ENCODE measurements at places on chromosomes 6 and 20. TPM values are rescaled to one million over a fixed set of nuclear protein-coding genes. Genes with fewer than 3 reads are reported as not detected.
A peak's percentile ranks its signal among the peaks of the same experiment; 100 is the strongest.

Gene PHF1
- 21.3 TPM for total RNA-seq

DNA sequence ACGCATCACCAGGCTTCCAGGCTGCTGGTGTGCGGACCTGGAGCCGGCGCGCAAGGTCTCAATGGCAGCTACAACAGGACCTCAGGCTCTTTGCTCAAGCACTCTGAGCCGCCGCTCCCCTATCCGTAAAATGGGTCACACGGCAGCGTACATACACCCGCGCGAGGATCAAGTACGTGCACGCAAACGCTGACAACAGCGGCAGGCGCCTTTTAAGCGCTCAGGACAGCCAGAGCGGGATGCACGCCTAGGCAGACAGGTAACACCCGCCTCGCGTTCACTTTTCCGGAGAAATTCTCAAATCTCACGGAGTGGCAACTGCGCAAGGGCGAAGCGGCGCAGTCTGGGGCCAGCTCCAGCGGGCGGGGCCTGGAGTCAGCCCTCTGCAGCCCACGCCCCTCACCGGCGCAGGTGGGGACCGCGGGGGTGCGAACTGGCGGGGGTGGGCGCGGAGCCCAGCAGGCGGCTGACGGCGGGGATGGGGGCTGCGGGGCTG, 535 bp downstream of the EXOC2 start:
- DNase-seq: peak; percentile 56

DNA sequence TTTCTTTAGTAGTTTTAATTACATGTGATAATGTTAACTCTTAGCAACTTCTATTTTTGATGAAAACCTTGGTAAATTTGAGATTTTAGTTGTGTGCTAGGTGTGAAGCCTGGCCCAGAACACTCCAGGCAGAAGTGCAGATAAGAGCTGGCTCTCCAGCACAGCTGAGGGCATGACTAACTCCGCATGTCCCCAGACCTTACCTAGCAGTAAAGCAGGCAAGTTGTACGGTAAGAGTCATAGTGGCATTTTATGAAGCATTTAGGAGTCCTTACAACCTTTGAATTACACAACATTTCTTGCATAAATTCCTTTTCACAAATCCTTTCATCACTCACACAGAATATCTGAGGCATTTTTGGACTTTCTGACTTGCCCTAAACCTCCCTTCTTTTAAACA, 67.2 kb downstream of the OPRM1 start:
- no peak for DNase-seq

- no peak for DNase-seq
These were observed 90.0 kb upstream of the SIRPA start for GRCh38 chr20:1805161-1805581.

DNA sequence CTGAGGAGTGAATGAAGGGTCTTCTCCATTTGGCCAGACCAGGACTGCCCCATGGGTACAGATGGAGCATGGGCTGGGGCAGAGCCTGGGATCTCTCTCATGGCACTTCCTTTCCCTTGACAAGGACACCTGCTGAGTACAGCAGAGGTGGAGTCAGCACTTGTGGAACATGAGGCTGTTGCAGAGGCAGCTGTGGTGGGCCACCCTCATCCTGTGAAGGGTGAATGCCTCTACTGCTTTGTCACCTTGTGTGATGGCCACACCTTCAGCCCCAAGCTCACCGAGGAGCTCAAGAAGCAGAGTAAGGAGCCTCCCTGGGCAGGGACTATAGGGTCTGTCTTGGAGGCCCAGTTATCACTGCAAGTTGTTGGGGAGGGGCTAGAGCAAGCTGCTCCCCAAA, 29.6 kb downstream of the GSS start:
- no peak for DNase-seq

All from foreskin keratinocyte (primary cell).